ENCODE measurements at places on chromosomes 12 and 14.

- no peaks in the 10 kb centered on the region for H3K27me3 ChIP-seq
- H3K4me3 ChIP-seq, result no peak overlapping the region
- peak; percentile 94 for DNase-seq
- H3K36me3 ChIP-seq, result no peaks in the 10 kb centered on the region
These were observed 21.1 kb upstream of the LGALS3 start for GRCh38 chr14:55107766-55108554.

- no peaks in the 10 kb centered on the region for H3K36me3 ChIP-seq
- H3K27me3 ChIP-seq, result no peaks in the 10 kb centered on the region
- DNase-seq, result no peak
These were observed 22.9 kb downstream of the IRF2BPL start for GRCh38 chr14:77005559-77005958.

GRCh38 chr14:81311778-81312177, 88.3 kb downstream of the STON2 start:
- no peak for DNase-seq
- H3K36me3 ChIP-seq, result no peaks in the 10 kb centered on the region
- no peak overlapping the region for H3K27ac ChIP-seq
- no peaks in the 10 kb centered on the region for H3K27me3 ChIP-seq
- no peak overlapping the region for H3K4me3 ChIP-seq

- H3K4me1 ChIP-seq, result no peaks in the 10 kb centered on the region
- no peak overlapping the region for H3K27ac ChIP-seq
- no peak overlapping the region for H3K4me3 ChIP-seq
- DNase-seq, result no peak
- no peaks in the 10 kb centered on the region for H3K27me3 ChIP-seq
These were observed 106.7 kb downstream of the TMEM30B start for GRCh38 chr14:61174441-61174891.

DNA sequence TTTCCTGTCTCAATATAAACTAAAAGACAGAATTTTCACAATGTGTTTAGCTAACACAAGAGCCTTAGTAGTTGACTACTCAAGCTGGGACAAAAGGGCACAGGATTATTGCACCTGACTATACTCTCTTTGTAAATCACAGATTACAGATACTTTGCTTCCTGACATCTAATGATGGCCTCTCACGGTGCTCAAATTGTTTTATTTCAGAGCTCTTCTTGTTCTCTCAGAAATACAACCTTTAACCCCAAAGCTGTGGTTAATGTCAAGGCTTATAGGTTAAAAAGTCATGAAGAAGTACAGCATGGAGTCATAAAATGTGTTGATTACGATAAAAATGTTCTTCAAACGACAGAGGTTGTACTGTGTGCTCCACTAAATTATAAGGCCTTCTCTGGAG, 89.9 kb upstream of the CPNE8 start:
- H3K36me3 ChIP-seq, result no peaks in the 10 kb centered on the region
- no peak for DNase-seq
- H3K27ac ChIP-seq, result no peak overlapping the region
- H3K4me3 ChIP-seq, result no peak overlapping the region
- H3K27me3 ChIP-seq, result no peaks in the 10 kb centered on the region
- H3K4me1 ChIP-seq, result no peaks in the 10 kb centered on the region

GRCh38 chr14:101225157-101226152, 321.9 kb upstream of the RTL1 start:
- H3K4me1 ChIP-seq, result no peaks in the 10 kb centered on the region
- H3K27ac ChIP-seq, result no peak overlapping the region
- no peaks in the 10 kb centered on the region for H3K27me3 ChIP-seq
- peak; percentile 21 for DNase-seq
- H3K36me3 ChIP-seq, result no peaks in the 10 kb centered on the region
- no peak overlapping the region for H3K4me3 ChIP-seq

DNA sequence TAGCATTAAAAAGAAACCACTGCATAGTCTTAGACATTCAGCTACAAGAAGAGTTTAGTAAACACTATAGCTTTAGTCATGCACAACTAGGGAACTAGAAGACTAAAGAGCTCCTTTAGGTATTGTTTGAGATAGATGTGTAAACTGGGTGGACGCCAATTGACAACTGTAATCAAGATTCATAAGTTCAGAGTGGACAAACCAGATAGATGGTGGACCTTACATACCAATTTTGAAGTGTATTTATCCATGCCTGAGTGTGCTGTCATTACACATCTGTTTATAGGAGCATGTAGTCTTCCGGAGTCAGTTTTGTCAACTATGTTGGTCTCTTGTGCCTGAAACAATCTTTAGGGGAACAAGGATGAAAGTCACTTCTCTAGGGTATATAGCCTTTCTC, 96.6 kb downstream of the LMO3 start:
- no peak overlapping the region for H3K27ac ChIP-seq
- H3K27me3 ChIP-seq, result no peaks in the 10 kb centered on the region
- no peak for DNase-seq

DNA sequence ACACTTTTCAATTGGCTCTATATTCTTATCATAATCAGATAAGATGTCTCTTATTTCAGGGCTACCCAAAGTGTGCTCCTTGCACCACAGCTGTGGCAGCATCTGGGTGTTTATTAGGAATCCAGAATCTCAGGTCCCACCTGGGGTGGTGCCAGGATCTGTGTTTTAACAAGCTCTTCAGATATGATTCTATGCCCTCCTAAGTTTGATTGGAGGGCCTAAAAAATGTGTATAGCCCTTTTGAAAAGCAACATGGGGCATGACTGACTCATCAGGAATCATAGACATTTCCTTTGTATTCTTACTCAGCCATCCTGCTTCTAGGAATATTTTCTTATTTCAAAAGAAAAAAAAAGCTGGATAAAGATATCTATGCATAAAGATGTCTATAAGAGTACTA, 103.1 kb downstream of the HELB start:
- no peak overlapping the region for H3K27ac ChIP-seq
- no peak overlapping the region for H3K4me3 ChIP-seq
- H3K4me1 ChIP-seq, result no peaks in the 10 kb centered on the region
- no peak for DNase-seq
- no peaks in the 10 kb centered on the region for H3K27me3 ChIP-seq

DNA sequence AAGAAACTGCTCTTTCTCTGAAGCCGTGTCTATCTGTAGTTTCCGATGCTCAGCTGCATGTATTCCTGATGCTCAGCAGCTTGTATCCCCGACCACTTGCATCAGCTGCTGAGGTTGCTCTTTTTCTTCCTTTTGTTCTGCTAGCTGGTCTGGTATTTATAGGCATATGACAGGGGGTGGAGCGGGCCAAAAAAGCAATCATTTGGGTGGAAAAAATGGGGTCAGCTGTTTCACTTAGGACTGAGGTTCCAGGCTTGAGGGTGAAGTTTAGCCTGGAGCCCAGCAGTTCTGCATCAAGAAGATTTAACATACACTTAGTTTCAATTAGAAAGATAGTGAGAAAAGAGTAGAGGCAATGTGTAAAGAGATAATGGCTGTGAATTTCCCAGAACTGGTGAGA, 23.6 kb upstream of the AMN1 start:
- peaks cover 52% of the 10 kb centered on the region for H3K4me1 ChIP-seq
- H3K36me3 ChIP-seq, result no peaks in the 10 kb centered on the region
- H3K4me3 ChIP-seq, result no peak overlapping the region
- H3K27ac ChIP-seq, result peak overlapping the region; percentile 90
- H3K27me3 ChIP-seq, result no peaks in the 10 kb centered on the region

- no peak overlapping the region for H3K4me3 ChIP-seq
- H3K27ac ChIP-seq, result no peak overlapping the region
- H3K27me3 ChIP-seq, result no peaks in the 10 kb centered on the region
- no peaks in the 10 kb centered on the region for H3K4me1 ChIP-seq
These were observed 50.0 kb downstream of the SH2B3 start for GRCh38 chr12:111455448-111456320.

DNA sequence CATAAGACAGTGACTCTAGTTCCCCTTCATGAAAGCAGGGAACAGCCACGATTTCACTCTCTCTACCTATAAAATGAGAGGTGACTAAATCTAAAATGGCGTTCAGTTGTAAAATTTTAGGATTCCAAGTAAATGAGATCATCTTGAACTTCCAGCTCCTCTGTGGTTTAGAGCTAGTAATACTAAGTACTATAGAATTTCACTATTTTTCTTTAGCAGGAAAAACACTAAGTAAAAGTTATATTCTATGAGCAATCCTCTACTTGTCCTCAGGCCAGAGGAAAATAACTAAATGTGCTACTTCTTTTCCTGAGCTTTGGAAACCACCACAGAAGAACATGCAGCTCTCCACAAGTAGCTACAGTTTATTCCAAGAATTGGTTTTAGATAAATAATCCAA, 55.6 kb downstream of the NIN start:
- peaks cover 17% of the 10 kb centered on the region for H3K4me1 ChIP-seq
- H3K36me3 ChIP-seq, result no peaks in the 10 kb centered on the region
- no peaks in the 10 kb centered on the region for H3K27me3 ChIP-seq
- no peak for DNase-seq
- no peak overlapping the region for H3K27ac ChIP-seq

- H3K4me3 ChIP-seq, result no peak overlapping the region
- no peak for DNase-seq
- peaks cover 8% of the 10 kb centered on the region for H3K4me1 ChIP-seq
These were observed 9.0 kb downstream of the MARS1 start for GRCh38 chr12:57496822-57497221.

DNA sequence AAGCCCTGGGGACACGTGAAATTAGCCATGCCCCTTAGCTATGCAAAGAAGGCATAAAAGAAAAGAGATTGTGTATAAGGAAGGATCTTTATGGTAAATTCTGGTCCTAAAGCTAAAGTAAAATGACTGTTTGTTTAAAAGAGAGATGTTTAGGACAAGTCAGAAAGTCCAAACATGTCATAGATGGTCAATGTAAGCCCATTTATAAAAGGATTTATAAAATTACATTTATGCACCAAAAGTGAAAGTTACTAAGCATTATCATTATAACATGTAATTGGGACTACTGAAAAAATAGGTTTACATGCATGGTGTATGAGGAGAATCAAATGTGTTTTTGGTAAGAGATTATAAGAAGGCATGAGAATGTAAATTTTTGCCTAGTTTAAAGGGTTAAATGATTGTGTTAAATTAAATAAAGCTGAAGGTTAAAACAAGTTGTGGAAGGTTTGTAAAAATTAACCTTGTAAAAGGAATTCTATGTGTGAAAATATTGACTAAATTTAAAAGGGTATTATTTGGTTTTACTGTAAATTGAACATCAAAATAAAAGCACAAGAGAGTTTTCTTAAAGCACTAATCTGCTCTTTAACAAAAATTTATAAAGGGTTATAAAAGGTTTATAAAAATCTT, 50.4 kb upstream of the TSPAN8 start:
- no peaks in the 10 kb centered on the region for H3K27me3 ChIP-seq
- H3K4me3 ChIP-seq, result no peak overlapping the region
- H3K4me1 ChIP-seq, result no peaks in the 10 kb centered on the region
